ENCODE measurements at places on chromosomes 6 and 20.

- no peak for DNase-seq
Measured at GRCh38 chr6:104506429-104506828, 353.3 kb downstream of the HACE1 start.

- DNase-seq = no peak
Measured at GRCh38 chr6:125112934-125113333, 40.6 kb upstream of the TPD52L1 start.

- DNase-seq = no peak
Measured at GRCh38 chr20:10857352-10858070, 183.7 kb upstream of the JAG1 start.

DNA sequence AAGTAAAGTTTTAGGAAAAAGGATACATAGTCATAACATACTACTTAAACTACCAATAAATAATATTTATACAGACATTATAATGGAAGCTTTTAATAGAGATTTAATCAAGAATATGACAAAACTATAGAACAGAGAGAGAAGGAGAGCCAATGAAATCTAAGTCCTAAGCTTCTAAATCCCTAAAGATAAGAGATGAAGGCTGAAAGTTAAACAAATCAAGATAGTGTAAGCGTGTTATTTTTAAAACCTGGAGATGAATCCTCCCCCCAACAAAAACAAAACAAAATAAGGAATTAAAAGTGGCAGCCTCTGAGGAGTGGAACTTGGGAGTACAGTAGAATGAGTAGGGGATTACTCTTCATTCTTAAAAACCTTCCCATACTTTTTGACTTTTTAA is 145.9 kb downstream of the TBC1D32 start:
- DNase-seq = no peak

- no peak for DNase-seq
Measured at GRCh38 chr6:111477481-111477938, 5.5 kb downstream of the REV3L start.

DNA sequence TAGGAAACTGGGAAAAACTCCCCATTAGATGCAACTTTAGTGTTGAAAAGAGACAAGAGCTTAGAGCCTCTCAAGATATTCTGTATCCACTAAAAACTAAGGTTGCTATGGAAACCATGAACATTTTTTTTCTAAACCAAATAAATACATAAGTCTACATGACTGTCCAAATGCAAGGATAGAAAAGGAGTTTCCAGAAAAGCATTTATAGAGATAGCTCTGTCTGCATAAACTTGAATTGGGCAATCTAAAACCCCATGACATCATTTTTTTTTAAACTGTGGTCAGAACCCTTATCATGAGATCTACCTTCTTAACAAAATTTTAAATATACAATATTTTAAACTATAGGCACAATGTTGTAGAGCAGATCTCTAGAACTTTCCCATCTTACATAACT is 36.4 kb upstream of the FAM83B start:
- DNase-seq = no peak

DNA sequence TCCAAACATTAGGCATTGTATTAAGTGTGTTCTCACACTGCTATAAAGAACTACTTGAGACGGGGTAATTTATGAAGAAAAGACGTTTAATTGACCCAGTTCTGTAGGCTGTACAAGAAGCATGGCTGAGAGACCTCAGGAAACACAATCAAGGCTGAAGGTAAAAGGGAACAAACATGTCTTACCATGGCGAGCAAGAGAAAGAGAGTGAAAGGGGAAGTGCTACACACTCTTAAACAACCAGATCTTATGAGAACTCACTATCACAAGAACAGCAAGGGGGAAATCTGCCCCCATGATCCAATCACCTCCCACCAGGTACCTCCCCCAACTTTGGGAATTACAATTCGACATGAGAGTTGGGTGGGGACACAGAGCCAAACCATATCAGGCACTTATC is 86.6 kb upstream of the TOP1 start:
- DNase-seq = no peak

DNA sequence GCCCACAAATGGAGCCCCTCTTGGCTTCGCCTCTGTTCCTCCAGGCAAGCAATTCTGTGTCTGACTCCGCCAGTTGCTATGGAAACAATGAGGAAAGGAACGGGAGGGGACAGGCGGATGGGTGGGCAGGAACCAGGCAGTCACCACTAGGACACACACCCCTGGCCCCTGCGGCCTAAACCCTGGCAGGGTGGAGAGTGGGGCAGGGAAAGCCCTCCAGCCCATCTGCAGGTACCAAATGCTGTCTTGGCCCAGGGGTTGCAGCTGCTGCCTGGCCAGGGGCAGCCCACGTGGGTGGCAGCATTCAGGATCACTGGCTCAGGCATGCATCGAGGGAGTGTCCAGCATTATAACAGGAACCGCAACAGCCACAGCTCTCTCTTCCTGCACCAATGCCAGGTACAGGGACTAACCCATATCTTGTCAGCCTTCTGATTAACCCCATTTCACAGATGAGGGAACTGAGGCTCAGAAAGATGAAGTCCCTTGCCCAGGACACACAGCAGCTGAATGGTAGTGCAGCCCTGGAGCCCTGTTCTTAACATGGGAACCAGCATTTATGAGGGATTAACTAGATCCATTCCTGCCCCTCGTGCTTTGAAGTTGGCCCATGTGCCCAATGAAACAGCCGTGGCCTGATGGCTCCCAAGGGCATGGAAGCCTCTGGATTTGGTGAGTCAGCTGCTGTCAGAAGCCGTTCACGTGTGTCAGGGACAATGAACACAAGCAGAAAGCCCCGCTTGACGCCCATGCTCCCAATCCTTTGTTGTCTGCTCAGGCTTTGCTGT is 66.3 kb downstream of the NOL4L start:
- DNase-seq = no peak

DNA sequence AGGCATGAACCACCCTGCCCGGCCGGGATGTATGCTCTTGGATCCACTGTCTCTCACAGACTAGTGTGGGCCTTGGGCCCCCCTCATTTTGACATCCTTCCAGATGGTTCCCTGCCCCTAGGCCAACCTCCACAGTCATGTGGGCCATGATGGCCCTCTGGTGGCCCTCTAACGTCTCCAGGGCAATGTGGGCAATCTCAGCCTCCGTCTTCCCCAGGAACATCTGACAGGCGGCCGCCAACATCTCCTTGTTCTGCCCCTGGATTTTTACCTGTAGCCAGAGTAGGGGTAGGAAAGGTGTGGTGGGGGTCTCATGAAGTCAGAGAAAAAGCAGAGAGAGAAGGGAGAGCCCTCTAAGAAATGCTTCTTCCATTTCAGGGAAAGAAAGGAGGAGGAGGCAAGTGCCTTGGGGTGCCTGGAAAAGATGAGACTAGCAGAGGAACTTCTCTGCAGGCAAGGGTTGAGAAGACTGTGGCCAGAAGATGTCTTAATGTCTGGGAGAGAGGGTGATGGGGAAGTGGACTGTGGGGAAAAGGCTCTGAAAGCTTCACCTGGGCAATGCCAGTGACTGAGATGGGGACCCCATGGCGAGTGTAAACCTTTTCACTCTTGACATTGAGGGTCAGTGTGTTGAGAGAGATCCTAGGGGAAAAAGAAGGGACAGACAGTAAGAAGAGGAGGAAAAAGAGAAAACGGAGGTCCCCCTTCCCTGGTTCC is 1.3 kb downstream of the FLOT1 start:
- DNase-seq = no peak

- no peak for DNase-seq
Measured at GRCh38 chr20:44016525-44016924, 101.9 kb downstream of the TOX2 start.

DNA sequence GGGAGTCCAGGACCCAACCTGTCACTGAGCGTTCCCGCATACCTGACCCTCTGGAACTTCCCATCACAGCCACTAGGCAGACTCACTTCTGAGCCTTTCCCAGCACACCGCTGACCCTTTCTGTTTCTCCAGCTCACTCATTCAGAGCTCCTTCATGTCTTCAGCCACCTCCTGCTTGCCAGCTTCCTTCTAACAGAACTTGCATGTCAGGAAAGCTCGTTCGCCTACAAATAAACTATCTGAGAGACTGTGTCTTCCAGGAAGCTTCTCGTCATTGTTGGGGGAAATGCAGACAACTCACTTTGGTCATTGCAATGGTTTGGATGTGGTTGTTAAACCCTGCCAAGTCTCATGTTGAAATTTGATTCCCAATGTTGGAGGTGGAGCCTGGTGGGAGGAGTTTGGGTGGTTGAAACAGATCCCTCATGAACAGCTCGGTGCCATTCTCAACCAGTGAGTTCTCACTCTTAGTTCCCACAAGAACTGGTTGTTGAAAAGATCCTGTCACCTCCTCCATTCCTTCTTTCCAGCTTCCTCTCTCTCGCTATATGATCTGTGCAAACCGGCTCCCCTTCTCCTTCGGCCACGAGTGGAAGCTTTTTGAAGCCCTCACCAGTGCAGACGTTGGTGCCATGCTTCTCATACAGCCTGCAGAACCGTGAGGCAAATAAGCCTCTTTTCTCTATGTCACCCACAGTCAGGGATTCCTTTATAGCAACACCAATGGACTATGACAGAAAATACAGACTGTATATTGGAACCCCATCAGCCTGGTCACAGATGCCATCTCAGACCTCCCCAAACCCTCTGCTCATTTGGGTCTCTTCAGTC is 1.4 kb upstream of the MUC21 start:
- no peak for DNase-seq

- no peak for DNase-seq
Measured at GRCh38 chr6:27250277-27251111, 3.0 kb downstream of the PRSS16 start.

DNA sequence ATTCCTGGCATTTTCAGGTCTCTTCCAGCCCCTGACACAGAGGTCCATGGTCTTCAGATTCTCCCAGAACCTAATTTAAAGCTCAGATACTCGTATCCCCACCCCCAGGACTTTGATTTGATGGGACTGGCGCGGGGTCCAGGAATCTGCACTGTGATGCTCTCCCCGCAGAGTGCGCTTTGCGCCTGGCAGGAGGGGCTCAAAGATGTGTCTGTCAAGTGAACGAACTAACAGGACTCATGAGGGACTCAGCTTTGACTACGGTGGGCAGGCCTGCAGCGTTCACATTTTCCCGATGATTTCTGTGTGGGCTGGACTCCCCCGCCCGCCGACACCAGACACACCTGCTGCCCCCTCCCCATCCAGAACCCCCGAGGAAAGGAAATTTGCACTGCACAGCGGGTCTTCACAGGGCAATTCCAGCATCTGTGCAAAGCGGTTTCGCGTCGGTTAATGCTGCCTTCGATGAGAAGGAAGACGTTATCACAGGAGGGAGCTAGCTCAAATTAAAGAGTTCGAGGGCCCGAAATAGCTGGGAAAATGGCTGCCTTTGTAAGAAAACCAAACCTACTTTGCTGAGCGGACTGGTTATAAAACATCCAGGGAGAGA is 90.2 kb downstream of the ZDHHC14 start:
- no peak for DNase-seq

DNA sequence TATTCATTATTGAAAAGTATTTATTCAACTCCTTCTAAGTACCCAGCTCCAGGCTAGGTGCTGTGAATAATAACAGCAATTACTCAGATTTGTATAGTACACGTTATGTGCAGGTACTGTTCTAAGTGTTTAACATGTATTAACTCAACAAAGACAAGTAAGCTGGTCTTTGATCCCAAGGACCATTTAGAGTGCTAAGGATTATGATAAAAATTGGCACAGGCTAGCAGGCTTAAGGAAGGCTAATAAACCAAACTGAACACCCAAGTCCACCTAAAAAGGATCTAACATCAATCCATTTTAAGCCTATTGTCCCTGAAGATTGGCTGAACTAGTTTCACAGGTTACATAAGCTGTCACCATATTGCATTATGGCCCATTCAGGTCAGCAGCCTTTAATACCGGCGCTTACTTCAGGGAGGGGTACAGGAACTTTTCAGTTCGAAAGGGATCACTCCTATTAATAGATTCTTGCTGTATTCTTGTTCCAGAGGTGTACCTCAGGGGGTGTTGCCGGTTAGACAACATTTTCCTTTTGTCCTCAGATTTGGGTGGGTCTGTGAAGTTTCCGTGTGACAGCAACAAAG is 99.0 kb upstream of the GMDS start:
- no peak for DNase-seq

All from activated CD4-positive, alpha-beta T cell treated with anti-CD3 and anti-CD28 coated beads for 1 hour (primary cell).